ENCODE measurements at places on chromosomes 12 and 14.

- DNase-seq = no peak
Observed at GRCh38 chr14:78593949-78594348, 423.8 kb downstream of the NRXN3 start.

GRCh38 chr12:39372929-39373328 lies 70.0 kb downstream of the KIF21A start:
- DNase-seq = no peak

DNA sequence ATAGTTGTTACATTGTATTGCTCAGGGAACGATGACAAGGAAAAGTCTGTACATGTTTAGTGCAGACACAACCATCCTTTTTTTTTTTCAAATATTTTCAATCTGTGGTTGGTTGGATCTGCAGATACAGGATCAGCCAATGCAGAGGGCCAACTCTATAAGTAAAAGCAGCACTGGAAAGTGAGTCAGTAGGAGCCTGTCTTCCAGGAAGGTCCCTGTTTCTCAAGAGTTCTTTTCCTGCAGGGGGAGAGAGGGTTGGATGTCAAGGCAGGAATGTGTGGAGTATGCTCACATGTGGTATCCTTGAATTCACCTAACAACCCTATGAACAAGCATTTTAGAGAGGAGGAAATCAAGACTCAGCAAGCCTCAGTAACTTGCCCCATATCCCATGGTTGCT lies 409.1 kb downstream of the NPAS3 start:
- DNase-seq = no peak

GRCh38 chr14:95056476-95056875 lies 100.9 kb downstream of the DICER1 start:
- no peak for DNase-seq

DNA sequence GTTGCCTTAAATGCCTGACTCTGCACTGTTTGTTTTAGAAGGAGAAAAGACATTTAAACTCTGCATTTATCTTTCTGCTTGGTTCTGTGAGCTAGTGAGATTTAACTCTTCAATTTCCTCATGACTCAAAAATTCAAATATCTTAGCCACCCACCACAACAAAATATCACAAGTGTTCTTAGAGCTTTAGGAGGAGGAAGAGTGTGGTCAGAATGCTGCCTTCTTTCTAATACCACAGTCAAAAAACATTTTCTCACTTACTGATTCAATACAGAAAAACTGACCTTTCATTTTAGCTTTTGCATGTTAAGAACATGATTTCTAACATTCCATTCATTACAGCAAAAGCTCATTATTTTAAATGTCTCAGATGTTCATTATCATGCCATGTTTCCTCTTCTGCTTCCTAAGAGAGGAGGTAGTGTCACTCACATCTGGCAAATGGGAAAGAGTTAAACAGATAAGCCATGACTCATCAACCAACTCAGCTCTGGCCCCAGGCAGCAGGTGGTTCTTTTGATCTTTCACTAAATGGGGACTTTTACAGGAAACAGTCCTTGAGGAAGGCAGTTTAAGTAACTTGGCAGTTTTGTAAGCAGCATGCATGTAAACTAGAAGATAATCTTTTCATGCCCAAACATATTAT lies 56.4 kb upstream of the RNU6-8 start:
- peak; percentile 22 for DNase-seq

- peak; percentile 93 for DNase-seq
Observed at GRCh38 chr12:86777325-86777724, 521.1 kb upstream of the MGAT4C start.

DNA sequence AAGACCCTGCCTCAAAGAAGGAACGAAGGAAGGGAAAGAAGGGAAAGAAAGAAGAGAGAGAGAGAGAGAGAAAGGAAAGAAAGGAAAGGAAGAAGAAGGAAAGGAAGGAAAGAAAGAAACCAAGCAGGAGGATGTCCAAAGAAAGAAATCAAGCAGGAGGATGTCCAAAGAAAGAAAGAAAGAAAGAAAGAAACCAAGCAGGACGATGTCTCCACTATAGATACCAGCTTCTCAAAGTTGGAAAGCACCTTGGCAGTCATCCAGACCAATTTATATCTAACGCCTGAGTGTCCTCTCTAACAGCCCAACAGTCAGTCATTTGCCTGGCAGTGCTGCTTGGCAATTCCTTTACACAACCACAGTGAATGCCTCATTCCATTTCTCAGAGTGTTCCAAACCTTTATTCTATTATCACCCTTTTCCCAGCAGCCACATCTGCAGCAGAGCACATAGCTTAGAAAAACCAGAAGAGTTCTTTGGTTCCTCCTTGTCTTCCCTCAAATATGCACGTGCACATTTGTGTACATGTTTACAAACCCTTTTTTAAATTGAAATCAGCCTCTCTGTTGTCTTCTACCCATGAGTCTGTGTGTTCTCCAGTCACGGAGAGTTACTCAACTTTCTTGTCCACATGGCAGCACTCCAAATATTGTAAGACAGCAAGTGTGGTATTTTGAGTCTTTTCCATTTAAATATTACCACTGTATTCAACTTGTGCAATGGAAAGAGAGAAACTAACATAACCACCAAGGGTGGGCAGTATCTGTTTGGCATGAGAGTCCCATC lies 138.4 kb downstream of the STXBP6 start:
- no peak for DNase-seq

GRCh38 chr12:64616201-64616600 lies 5.9 kb downstream of the RASSF3 start:
- DNase-seq = no peak

DNA sequence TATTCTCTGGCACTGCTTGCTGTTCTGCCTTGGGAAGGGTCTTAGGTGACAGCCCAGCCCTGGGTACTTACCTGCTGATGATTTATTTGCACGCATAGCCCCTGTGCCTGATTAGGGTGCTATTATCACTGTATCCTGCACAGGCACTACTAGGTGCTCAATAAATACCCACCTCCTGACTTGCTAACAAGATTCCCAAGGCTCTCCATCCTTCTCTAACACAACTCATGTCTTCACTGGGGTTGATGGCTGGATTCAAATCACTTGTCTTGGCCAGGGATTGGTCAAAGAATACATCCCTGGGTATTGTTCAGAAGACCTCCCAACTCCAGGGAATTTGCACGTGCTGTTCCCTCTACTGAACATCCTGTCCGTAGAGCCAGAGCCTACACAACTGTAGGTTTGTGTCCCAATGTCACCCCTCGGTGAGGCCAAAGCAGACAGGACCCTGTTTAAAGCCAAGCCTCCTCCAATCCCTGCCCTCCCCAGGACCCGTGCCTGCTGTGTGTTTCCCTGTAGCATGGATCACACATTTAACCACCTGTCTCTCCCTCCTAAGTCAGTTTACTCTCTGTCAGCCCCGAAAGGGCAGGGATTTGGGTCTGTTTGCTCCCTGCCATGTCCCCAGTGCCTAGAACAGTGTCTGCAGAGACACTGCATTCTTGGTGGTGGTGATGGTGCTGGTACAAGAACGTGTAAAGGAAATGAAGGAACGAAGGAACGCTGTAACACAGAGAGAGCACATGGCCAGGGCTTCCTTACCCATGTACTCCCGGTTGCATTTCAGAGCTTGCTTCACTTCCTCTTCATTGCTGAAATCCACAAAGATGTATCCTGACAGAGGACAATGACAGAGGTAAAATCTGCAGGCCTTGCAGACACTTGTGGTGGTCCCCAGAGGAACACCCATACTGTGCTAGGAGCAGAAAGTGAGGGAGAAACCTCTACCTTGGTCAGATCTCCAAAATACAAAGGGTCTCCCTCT lies 16.5 kb downstream of the RBM19 start:
- no peak for DNase-seq

DNA sequence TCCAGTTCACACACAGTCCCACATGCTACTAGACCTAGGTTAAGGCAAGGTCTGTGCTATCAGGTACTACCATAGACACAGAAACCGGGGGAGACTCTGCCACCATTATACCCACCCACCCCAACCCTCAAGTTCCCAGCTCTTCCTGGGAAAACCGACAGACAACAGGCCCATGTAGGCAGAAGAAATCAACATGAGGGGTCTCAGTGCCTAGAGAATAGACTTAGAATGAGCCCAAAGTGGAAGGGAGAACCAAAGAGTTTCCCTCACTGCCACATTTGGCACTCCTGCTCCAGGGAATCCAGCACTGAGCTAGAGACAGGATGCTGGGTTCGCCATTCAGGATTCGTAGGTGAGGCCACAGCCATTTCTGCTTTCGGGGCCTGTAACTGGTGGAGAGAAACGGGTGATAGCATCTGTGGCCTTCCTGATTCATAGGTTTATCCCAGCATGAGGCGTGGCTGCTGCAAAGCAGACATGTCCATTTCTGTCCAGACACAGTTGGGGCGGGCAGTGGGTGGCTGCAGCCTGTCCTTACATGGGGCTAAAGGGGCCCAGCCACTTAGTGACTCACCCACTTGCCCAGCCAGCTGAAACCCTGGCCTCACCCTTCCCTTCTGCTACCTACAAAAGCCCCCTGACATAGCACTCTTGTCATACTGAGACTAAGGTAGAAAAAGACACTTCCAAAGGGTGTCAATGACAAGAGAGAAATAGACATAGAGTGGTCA lies 69.4 kb downstream of the IRF2BPL start:
- DNase-seq = no peak

- DNase-seq = no peak
Observed at GRCh38 chr12:9340422-9341259, 132.4 kb upstream of the PZP start.

GRCh38 chr12:45708363-45708762 lies 21.1 kb upstream of the ARID2 start:
- no peak for DNase-seq

DNA sequence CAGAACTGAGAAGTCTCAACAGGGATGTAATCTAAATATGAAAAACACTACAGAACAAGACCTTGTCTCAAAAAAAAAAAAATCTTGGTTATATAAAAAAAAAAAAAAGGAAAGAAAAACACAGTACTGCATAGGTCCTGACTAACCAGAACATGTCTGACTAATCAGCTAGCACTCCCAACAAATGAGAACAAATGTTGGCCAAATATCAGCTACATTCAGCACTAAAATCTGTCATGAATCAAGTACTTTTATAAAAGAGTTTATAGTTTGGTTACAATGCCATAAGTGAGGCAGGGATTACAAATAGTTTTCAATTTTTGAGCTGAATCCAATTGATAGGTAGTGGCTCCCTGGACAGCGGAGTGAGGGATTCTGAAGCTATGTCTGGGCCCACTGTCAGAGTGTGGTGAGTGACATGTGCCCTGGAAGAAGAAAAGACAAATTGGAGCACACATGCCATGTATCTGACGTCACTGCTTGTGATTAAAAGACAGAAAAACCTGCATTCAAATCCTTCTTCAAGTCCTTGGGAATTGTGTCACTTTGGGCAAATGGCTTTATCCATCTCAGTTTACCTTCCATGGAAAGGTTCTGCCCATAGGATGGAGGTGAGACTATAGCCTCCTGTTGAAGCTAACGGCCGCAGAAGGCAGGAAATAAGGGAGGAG lies 5.6 kb upstream of the FAM234B start:
- DNase-seq = no peak

DNA sequence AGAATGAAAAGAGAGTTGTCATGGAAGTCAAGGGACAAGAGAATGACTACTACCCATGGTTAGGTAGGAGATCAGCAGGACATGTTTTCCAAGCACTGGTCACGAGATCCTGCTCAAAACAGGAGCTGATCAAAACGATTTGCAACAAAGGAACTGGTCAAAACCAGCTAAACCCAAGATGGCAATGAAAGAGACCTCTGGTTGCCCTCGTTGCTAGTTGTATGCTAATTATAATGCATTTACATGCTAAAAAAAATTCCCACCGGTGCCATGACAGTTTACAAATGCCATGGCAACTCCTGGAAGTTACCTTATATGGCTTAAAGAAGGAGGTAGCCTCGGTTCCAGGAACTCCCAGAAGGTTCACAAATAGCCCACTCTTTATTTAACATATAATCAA lies 95.0 kb upstream of the OTX2 start:
- DNase-seq = no peak

DNA sequence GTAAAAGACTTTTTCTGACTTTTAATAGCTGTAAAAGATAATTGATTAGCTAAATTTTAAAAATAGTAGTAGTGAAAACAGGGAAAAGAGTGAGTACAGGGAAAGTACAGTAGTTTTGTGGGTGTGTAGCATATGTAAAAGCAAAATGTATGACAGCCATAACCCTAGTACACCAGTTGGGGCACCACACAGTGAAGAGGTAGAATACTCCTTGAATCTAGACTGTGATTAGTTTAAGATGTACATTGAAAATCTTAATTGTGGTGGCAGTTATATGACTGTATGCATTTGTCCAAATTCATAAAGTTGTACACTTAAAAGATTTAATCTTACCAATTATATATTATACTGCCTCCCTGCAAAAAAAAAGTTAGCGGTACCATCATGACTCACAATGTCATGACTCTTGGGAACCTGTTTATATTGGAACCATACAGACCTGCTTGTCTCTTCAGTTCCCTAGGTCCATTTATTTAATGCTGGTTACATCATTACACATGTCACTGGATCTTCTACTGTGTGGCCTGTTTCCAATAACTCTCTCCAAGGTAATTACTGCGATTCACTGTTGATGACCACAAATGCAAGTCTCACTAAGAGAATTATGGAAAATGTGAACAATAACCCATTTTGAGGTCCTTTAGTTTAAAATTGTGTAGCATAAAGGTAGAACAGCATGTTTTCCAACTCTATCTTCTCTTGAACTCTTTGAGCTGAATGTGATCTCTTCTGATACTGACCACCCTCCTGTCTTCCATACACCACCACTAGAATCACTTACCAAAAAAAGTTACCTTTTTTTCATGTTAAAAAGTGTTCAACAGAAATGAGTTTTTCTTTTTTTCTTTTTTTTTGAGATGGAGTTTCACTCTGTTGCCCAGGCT lies 264.2 kb upstream of the AMIGO2 start:
- no peak for DNase-seq

- peak; percentile 33 for DNase-seq
Observed at GRCh38 chr12:14952299-14952921, 9.0 kb downstream of the ARHGDIB start.

DNA sequence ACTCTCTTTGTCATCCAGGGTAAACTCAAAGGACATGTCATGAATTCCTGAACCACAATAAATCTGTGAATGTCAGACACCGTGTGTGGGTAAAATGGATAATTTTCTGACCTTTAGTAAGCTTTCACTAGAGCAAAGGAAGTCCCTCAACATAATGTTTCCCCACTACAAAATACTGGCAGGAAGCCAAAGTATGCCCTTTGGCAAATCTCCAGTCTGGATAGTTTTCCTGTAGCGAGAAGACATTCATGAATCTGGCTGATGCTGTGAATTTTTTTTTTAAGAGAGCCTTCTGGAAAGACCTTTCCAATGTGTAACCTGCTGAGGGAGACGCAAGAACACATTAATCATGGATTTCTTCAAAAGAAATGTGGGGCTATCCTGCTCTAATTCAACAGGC lies 389.6 kb upstream of the DDHD1 start:
- peak; percentile 81 for DNase-seq

- no peak for DNase-seq
Observed at GRCh38 chr12:93851257-93851671, 174.1 kb downstream of the CRADD start.

GRCh38 chr12:57874166-57875108 lies 27.9 kb upstream of the CTDSP2 start:
- DNase-seq = no peak

Data from NCI-H446 treated with DMSO at 0.1 percent for 48 hours (cell line).